Muscle of back (tissue), 13 donors: ENCODE measurements at places on chromosomes 4 and X.

- no peak for DNase-seq
These were observed 147.6 kb upstream of the ATP6AP2 start for GRCh38 chrX:40433160-40433559.

DNA sequence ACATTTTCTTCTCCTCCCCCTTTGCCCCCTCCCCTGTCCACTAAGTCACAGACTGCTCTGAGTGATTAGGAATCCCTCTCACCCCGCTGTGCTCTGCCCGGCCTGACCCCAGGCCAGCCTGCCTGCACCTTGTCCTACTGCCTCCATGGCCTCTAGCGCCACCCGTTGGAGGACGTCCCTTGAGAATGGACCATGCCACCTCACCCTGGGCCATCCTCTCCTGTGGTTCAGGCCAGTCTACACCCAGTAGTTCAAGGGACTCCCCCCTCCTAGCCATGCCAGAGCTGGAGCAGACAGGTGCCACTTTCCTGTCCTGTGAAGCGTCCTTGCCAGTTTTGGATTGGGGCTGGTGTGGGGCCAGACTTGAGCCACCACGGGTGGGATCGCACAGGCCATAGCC lies 9.7 kb upstream of the IRAK1 start:
- no peak for DNase-seq

DNA sequence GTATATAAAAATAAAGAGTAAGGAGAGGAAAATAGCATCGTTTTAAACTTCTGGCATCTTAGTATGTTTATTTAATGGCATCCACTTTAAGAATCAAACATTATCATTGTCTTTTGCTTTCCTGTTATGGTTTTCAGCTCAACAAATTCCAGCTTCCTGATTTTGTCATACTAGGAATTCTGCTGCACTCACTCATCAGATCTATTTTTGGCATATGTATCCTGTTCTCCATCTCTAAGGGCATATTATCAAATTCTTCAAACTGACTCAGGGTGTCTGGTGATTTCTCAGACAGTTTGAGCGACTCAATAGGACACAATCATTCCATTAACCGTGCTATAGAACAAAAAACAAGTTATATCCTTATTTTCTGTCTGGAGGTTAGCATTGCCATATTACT lies 248.5 kb upstream of the DIAPH2 start:
- DNase-seq, result peak; percentile 59

- DNase-seq, result no peak
These were observed 101.8 kb downstream of the PJA1 start for GRCh38 chrX:69063486-69063885.

DNA sequence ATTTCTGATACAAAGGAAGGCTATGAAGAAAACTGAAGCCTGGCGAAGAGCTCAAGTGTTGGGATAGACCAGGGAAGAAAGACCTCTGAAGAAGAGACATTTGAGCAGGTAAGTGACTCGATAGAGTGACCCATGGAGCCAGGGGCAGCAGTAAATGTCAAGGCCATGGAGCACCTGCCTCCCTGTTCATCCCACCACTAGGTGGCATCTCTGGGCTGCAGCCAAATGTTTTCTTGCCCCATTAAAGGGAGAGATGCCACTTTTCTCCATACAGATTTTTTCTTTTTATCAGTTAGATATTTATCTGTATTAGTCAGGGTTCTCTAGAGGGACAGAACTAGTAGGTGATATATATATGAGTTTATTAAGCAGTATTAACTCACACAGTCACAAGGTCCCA lies 4.9 kb upstream of the ZNF81 start:
- peak; percentile 7 for DNase-seq

- DNase-seq, result peak; percentile 93
These were observed at the start of gene MAN2B2 for GRCh38 chr4:6574747-6575502. Gene MAN2B2 (plus strand): TSS chr4:6575189. CDS start chr4:6575211, 22 bp downstream.

DNA sequence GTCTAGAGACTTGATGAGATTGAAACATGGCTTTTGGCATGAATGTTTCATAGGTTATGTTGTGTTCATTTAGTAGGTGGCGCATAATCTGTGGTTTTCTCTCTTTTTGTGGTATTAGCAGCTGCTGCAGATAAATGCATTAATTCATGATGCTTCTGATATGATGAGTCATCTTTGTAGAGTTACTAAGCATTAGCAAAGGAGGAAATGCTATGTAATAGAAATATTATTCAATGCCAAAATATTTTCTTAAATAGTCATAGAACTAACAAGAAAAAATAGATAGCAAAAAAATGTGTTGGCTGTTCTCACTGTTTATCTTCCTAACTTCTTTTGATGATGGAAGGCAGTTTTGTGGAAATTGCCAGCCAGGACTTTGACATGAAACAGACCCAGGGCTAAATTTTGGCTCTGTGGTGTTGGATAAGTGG lies 3.6 kb downstream of the ZXDB start:
- no peak for DNase-seq
